ENCODE measurements at places on chromosomes 7 and 10.

DNA sequence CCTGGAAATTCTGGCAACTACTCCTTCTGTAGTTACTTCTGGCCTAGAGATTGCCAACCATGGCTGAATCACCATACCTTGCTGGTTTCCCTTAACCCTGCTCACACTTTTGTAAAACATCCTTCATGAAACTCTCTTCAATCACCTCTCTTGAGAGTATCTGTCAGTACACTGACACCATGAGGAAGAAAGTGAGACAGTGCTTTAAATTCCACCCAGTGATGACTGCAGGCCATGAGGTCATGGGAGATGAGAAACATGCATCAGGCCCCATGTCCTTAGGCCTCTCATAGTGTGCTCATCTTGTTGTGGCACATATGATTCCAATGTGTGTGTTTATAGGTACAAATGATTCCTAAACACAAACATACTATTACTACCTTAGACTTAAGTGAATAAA, 24.6 kb upstream of the NAMPT start:
- no peak for DNase-seq

DNA sequence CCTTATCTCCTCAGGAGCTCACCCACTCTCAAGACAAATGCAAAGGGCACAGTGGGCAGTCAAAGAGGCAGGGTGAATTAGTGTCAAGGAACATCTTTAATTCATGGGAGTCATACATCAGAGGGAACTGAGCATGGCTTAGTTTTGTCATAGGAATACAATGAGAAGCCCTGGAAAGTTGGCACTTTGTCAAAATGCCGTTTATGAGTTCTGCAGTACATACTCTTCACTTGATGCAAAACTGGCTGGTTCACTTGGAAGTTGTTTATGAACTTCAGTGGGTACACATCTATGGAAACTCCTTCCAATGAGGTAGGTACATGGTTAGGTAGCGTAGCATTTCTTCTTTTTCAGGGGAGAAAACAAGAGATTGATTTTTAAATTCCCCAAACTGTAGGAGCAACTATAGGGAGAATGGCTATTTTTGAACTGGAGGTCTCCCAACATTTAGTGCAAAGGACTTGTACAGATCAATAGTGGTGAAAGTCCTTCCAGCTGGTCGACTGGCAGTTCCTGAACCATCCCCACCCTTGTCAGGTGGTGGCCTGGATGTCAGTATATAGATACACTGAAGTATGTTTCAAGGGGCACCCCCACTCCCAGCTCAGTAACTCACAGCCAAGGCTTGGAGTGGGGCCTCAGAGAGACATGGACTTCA, 580.5 kb downstream of the REEP3 start:
- DNase-seq: no peak

GRCh38 chr10:129193148-129193547, 273.9 kb upstream of the MGMT start:
- DNase-seq: no peak

- no peak for DNase-seq
These were observed 150.2 kb downstream of the RAB11FIP2 start for GRCh38 chr10:117896517-117896916.

- DNase-seq: no peak
These were observed 70.8 kb downstream of the EEPD1 start for GRCh38 chr7:36223851-36224250.

GRCh38 chr10:86191166-86191565, 175.4 kb downstream of the GRID1 start:
- no peak for DNase-seq

- no peak for DNase-seq
These were observed 111.7 kb upstream of the BTBD16 start for GRCh38 chr10:122159141-122159970.

- DNase-seq: no peak
These were observed 139.4 kb downstream of the CCDC71L start for GRCh38 chr7:106521541-106521940.

- DNase-seq: no peak
These were observed 697.8 kb downstream of the NRG3 start for GRCh38 chr10:82572744-82573143.

DNA sequence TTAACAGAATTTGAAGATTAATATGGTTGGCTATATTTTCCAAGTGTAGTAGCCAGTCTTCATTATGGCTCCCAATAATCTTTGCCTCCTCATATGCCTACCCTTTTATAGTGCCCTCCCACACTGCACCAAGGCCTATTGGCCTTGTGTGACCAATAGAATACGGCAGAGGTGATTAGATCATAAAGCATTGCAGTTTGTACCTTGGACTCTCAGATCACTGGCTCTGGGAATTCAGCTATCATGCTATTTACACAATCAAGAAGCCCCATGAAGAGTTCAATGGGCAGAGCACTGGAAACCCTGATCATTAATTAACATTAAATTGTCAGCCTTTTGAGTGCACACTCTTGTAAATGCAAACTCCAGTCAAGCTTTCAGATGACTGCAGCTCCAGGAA, 154.5 kb upstream of the MAGI2 start:
- DNase-seq: no peak
